ENCODE measurements at places on chromosomes 16 and 17. TPM values are rescaled to one million over a fixed set of nuclear protein-coding genes. Genes with fewer than 3 reads are reported as not detected.

DNA sequence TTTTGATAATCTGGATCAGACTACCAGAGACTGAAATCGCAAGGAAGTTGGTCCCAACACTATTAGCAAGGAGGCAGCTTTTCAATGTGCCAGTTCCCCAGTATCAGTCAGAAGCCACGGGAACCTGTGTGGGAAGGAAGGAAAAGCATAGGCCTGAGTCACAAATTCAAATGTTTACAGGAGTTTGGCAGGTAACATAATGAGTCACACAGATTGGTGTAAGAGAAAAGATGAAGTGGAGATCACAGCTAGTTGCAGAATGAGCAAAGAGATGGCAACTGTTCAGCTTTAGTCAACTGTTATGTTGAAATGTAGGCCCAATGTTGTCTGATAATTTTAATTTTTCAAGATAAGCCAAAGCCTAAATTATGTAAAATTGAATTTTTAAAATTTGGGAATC lies 28.1 kb upstream of the ITGA2B start:
- peak; percentile 98 for DNase-seq

Gene KCNH6
- not detected for total RNA-seq

DNA sequence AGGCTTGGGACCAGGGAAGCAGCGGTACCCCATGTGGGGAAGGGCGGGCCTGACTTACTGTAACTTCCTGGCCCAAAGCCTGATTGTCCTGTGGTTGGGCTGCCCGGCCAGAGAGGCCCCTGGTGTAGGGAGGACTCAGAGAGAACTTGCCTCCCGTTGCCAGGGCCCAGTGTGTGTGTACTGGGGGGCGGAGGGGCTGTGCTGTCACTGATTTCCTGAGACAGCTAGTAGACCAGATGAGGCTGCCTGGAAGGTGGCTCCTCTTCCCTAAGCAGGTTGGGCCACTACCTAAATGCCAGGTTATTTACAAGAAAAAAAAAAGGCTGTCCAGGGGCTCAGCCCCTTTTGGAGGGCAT lies 16.7 kb downstream of the SOCS3 start:
- peak; percentile 43 for DNase-seq

Gene SULT1A4
- total RNA-seq, result 2.1 TPM

DNA sequence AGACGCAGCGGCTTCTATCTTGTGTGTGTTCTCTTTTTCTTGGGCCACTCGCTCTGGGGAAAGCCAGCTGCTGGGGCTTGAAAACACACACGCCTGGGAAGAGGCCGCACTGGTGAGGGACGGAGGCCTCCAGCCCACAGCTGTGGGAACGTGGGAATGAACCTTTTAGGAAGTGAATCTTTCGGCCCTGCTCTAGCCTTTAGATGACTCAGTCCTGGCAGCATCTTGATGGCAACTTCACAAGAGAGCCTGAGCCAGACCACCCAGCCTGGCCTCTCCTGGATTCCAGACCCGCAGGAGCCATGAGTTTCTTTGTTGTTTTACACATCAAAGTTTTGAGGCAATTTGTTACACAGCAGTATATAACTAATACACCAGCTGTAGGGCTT lies 2.2 kb upstream of the PDPK1 start:
- DNase-seq, result no peak

Gene LGALS9B
- 0.26 TPM for total RNA-seq

DNA sequence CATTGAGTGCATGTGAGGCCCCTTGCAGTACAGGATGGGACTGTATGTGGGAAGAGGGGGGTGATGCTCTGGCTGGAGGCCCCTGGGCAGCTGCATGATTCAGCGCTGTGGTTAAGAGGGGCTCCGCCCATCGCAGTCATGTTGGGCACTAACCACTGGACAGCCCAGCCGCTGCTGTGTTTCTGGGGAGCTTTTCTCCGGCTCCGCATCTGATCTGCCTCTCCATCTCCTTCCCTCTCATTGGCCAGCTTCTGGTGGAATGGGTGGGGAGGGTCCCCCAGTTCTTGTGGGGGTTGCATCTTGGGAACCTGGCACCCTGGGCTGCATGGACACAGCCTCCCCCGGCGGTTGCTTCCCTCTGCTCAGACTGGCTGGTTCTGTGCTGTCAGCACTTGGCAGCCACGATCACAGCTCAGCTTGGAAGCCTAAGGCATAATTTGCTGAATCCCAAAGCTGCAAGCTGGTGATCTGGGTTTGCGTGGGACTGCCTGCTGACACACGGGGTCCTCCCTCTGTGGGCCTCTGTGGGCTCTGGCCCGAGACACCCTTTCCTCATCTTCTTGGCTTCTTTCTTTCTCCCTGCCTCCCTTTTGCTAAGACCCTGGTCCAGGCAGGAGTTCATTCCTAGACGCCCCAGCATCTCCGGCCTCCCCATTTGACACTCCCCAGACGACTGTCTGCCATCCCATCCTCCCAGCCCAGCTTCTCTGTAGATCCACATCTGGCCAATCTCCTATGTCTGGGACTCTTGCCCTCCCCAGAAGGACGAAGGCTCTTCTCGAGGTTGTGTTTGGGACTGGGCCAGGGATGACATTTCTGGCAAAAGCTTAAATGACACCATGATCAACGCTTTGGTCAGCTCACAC lies 168.3 kb downstream of the SEC14L1 start:
- no peak for DNase-seq

- no peak for DNase-seq
These were observed 489.0 kb downstream of the KCNJ2 start for GRCh38 chr17:70658317-70658716.

DNA sequence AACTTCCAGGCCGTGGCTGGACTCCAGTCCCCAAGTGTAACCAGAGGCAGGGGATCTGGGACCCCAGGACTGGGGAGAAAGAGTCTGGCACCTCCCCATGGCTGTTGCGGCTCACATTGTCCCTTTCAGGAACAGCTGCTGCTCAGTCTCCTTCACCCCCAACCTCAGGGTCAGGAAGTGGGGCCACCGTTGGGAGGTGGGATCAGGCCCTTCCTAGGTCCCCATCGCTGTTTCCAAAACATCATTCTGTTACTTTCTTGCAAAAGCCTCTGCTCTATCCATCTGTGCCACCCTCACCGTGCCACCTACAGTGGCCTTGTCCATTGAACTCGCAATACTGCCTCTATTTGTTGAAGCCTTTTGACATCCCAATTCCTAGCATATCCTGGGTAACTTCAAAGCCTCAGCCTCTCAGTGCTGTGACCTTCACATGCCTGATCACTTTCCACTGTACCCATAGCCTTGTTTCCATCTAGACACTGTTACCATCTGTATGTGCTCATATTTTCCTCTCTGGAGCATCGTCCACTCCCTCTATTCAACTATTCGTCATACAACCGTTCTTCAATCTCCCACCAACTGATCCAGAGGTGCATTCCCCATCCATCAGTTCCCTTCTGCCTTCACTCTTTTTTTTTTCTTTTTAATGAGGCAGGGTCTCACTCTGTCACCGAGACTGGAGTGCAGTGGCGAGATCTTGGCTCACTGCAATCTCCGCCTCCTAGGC lies 15.0 kb upstream of the SRCIN1 start:
- DNase-seq, result no peak

Gene PDILT
- total RNA-seq, result not detected

DNA sequence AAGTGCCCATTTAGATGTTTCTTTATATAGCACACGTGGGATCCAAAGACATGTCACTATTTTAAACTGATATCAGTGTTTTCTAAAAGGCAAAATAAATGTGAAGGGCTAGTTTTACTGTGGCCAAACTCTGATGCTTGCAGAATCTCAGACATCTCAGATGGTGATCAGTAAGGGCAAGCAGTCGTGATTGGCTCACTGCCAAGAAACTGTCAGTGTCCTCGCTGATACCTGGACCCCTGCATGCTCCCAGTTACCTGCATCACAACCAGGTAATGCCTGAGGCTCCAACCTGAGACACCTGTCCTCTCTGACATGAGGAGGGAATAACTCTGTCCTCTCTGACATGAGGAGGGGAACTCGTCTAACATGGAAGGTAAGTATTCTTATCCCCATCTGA lies 114.0 kb downstream of the SPECC1 start:
- DNase-seq, result no peak

DNA sequence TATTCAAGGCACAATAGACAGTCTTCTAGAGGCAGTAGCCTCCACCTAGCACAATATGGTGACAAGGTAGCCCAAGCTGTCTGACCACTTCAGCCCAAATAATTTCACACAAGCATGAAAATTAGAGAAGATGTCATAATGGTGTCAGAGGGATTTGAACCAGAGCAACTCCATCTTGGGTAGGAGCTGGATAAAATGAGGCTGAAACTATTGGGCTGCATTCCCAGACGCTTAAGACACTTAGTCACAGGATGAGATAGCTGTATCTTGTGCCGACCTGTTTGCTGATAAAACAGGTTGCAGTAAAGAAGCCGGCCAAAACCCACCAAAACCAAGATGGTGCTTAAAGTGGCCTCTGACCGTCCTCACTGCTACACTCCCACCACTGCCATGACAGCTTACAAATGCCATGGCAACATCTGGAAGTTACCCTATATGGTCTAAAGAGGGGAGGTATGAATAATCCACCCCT lies 192.6 kb downstream of the CPPED1 start:
- peak; percentile 50 for DNase-seq

Gene C16orf54
- total RNA-seq, result not detected
